ENCODE measurements at places on chromosomes 13 and 19. TPM values are rescaled to one million over a fixed set of nuclear protein-coding genes. Genes with fewer than 3 reads are reported as not detected.

Gene MLNR
- not detected for total RNA-seq

Gene KLK12
- 153 TPM for total RNA-seq

Gene EPS8L1
- 199 TPM for total RNA-seq

Gene PTPRS
- total RNA-seq, result 38.7 TPM

Gene LGALS7B
- total RNA-seq, result 886 TPM

Gene RAVER1
- 19.6 TPM for total RNA-seq

Gene ZIM2
- not detected for total RNA-seq

Gene HRC
- total RNA-seq, result 0.24 TPM

Gene TMEM238
- 25.6 TPM for total RNA-seq

Gene KLK2
- not detected for total RNA-seq

Gene AMH
- total RNA-seq, result 0.56 TPM

Gene OR1I1
- total RNA-seq, result not detected

Gene NPHS1
- total RNA-seq, result not detected

Gene LILRA5
- total RNA-seq, result 0.64 TPM
